ENCODE measurements at places on chromosomes 16 and 17.

DNA sequence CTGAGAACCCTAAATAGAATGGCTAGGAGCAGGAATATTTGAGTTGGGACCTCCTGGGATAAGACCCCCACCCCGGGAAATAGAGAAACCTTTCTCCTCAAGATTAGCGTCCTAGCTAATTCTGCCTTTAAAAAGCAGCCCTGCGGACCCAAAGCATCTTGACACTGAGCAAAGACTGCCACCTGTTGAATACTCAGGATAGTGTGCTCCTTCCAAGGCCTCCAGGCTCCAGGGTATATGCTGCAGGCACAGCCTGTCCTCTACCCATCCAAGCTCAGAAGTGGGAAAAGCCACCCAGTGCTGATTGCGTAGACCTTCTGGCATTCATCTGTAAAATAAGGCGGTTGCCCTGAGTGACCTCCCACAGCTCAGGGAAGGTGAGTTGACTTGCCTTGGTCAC, 456.2 kb upstream of the DYNLRB2 start:
- H3K36me3 ChIP-seq: no peaks in the 10 kb centered on the region
- no peaks in the 10 kb centered on the region for H3K4me1 ChIP-seq
- peak; percentile 36 for DNase-seq
- no peak overlapping the region for H3K27ac ChIP-seq
- H3K4me3 ChIP-seq: no peak overlapping the region

DNA sequence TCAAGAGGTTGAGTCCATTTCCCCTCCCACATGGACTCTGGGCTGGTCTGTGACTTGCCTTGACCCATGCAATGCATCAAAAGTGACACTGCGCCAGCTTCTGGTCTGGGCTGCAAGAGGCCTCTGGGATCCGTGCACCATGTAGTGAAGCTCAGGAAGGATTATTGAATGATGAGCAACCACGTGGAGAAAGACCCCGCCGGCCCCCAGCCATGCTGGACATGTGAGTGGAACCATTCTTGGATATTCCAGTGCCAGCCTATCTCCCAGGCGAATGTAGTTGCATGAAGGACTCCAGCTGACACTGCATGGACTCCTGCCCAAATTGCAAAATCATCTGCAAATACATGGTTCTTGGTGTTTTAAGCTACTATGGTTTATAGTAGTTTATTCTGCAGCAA, 7.6 kb upstream of the ALOX15B start:
- H3K27ac ChIP-seq: no peak overlapping the region
- H3K36me3 ChIP-seq: no peaks in the 10 kb centered on the region
- no peaks in the 10 kb centered on the region for H3K4me1 ChIP-seq
- DNase-seq: no peak
- H3K4me3 ChIP-seq: no peak overlapping the region

GRCh38 chr16:77991701-77992100, 30.6 kb upstream of the CLEC3A start:
- H3K4me1 ChIP-seq: peaks cover 22% of the 10 kb centered on the region
- no peaks in the 10 kb centered on the region for H3K27me3 ChIP-seq
- no peak for DNase-seq
- peak overlapping the region; percentile 77 for H3K27ac ChIP-seq
- peak overlapping the region; percentile 7 for H3K4me3 ChIP-seq

DNA sequence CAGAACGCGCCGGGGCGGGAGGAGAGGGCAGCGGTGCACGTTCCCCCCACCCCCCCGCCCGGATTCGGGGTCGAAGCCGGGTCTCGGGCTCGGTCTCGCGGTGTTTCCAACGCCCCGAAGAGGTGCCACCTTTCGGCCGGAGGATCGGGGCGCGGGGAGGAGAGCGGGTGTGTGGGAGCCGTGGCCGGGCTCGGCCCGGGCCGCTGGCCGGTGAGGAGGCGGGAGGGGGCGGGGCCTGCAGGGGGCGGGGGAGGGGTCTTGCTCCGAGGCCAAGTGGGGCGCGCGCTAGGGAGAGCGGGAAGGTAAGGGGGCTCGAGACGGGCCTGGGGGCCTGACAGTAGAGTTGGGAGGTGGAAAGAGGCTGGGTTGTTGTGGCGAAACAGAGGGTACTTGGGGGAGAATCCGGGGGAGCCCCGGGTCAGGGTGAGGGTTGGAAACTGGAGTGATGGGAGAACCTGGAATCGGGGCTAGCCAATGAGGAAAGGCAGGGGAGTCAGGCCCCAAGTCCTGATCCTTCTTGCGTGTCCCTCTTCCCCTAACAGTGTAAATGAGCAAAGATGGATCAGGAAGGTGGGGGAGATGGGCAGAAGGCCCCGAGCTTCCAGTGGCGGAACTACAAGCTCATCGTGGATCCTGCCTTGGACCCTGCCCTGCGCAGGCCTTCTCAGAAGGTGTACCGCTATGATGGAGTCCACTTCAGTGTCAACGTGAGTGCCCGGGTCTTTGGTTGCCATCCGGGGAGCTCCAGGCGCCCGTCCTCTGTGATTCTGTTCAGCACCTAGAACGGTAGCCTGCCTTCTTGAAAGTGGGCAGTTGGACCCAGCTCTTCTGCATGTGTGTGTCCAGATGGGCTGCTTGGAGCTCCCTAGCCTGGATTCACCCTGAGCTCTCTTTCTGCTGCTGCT, 873 bp downstream of the SETD1A start:
- H3K36me3 ChIP-seq: peaks cover 32% of the 10 kb centered on the region
- H3K4me1 ChIP-seq: peaks cover 4% of the 10 kb centered on the region
- peak overlapping the region; percentile 96 for H3K4me3 ChIP-seq
- no peaks in the 10 kb centered on the region for H3K27me3 ChIP-seq

- DNase-seq: no peak
- peaks cover 5% of the 10 kb centered on the region for H3K4me1 ChIP-seq
- peak overlapping the region; percentile 66 for H3K27ac ChIP-seq
- no peaks in the 10 kb centered on the region for H3K36me3 ChIP-seq
Observed at GRCh38 chr16:87945351-87946042, 5.7 kb upstream of the BANP start.

DNA sequence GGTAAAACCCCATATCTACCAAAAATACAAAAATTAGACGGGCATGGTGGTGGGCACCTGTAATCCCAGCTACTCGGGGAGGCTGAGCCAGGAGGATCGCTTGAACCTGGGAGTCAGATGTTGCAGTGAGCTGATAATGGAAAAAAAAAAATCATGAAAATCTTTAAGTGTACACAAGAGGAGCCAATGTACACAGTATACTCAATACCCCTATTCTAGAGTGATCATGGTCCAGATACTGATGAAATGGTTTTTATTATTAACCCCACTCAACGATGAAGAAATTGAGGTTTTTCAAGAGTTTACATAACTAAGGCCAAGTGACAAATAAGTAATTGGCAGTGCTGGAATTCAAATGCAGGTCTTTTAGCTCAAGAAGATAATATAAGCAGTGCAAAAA, 11.5 kb downstream of the HSD17B2 start:
- H3K36me3 ChIP-seq: no peaks in the 10 kb centered on the region
- no peaks in the 10 kb centered on the region for H3K4me1 ChIP-seq
- no peak for DNase-seq
- no peaks in the 10 kb centered on the region for H3K27me3 ChIP-seq

DNA sequence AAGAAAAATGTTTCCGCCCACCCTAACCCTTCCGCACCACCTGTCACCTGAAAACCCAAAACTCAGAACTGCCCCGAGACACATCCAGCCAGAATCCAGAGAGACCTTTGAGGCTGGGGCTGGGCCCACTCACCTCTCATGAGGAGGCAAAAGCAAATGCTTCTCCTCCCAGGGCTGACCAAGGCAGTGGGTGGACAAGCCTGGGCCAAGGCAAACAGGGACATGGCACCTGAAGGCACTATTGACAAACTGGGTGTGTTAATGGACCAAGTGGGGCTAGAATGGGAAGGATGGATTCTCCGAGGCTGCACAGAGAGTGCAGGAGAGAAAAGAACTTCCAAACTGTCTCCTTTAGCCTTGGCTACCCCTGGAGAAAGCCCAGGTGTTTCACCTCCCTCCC, 54.4 kb downstream of the SOX9 start:
- H3K4me3 ChIP-seq: no peak overlapping the region
- no peak overlapping the region for H3K27ac ChIP-seq
- no peaks in the 10 kb centered on the region for H3K36me3 ChIP-seq
- peaks cover 2% of the 10 kb centered on the region for H3K4me1 ChIP-seq
- H3K27me3 ChIP-seq: no peaks in the 10 kb centered on the region
- DNase-seq: no peak

GRCh38 chr17:3693829-3694231, 2.1 kb downstream of the P2RX5 start:
- no peak overlapping the region for H3K27ac ChIP-seq
- H3K4me3 ChIP-seq: no peak overlapping the region
- DNase-seq: no peak
- H3K36me3 ChIP-seq: no peaks in the 10 kb centered on the region

GRCh38 chr17:36856222-36856621, 81.1 kb upstream of the LHX1 start:
- no peak for DNase-seq
- no peak overlapping the region for H3K4me3 ChIP-seq
- no peaks in the 10 kb centered on the region for H3K27me3 ChIP-seq
- no peak overlapping the region for H3K27ac ChIP-seq
- H3K36me3 ChIP-seq: no peaks in the 10 kb centered on the region

DNA sequence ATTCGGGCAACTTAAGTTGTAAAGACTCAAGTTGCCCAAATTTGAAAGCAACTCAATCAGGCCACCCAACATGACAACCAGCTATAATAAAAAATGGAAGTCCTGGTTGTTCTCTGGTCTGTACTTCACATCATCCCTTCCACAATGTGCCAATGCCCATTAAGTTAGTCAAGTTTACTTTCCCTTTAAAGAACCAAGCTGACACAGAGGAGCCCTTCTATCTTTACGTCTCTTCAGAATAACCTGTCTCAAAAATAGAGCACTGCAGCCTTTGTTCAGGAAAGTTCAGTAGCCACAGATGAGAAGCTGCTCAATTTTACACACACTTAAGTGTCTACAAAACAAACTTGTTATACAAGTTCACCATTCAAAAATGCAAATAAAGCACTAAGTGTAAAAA, 75.1 kb upstream of the C17orf78 start:
- no peak for DNase-seq
- H3K27ac ChIP-seq: no peak overlapping the region
- no peaks in the 10 kb centered on the region for H3K36me3 ChIP-seq
- H3K4me1 ChIP-seq: peaks cover 7% of the 10 kb centered on the region
- H3K4me3 ChIP-seq: no peak overlapping the region

DNA sequence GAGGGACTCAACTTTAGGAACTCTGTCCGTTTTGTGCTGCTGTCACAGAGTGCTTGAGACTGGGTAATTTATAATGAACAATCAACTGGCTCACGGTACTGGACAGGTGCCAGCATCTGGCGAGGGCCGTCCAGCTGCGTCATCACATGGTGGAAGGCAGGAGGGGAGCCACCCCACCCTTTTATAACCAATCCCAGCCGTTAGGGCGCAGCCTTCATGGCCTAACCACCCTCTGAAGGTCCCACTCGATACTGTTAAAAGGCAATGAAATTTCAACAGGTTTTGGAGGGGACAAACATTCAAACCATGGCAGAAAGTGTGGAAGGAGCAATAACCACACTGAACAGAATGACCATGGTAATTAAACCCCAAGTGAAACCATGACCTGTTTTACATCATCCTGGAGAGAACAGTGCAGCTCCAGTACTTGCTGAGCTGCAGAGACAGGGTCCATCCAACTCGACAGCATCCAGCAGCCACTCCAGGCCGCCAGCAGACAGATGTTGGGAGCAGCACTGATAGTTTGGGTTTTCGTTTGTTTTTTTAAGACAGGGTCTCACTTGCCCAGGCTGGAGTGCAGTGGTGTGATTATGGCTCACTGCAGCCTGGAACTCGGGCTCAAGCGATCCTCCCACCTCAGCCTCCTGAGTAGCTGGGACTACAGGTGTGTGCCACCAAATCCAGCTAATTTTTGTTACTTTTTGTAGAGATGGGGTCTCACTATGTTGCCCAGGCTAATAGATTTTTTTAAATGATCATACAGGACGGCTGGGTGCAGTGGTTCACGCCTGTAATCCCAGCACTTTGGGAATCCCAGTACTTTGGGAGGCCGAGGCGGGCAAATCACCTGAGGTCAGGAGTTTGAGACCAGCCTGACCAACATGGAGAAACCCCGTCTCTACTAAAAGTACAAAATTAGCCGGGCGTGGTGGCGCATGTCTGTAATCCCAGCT, 11.0 kb downstream of the CHMP6 start:
- H3K4me3 ChIP-seq: no peak overlapping the region
- H3K27ac ChIP-seq: no peak overlapping the region
- no peaks in the 10 kb centered on the region for H3K36me3 ChIP-seq
- peaks cover 7% of the 10 kb centered on the region for H3K4me1 ChIP-seq
- peaks cover 22% of the 10 kb centered on the region for H3K27me3 ChIP-seq
- no peak for DNase-seq
